ENCODE measurements at places on chromosomes 13 and 19.

DNA sequence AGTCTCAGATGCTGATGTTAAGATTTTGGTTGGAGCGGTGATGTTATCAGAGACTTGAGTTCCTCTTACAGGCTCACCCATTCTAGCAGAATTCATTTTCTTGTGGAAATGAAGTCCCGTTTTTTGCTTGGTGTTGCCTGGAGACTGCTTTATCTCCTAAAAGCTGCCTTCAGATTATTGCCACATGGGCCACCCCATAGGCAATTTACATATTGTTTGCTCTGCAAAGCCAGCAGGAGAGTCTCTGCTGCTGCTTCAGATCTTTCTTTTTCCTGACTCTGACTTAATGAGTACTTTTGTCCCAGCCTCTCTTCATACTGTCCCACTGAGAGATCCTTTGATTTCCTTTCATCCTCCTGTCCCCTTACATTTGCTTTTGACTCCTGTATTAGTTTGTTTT is 114.6 kb downstream of the TDRD3 start:
- DNase-seq, result no peak

GRCh38 chr13:76148926-76149325 is 512.8 kb downstream of the LMO7 start:
- peak; percentile 79 for DNase-seq

DNA sequence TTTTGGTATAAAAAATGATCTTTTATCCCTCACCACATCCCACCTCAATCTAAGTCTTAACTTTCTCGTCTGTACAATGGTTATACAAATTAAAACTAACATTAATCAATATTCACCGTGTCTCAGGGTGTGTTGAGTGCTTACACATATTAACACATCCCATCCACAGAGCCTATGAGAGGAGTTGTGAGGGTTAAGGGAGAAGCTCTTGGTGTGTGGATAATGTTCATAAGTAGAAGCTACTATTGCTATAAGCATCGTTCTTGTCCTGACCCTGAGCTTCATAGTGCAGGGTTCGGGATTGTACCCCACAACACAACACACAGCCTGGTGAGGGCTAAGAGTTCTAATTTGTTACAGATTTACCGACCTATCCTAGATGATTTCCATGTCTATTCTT is 2.5 kb downstream of the FPR3 start:
- DNase-seq, result no peak

DNA sequence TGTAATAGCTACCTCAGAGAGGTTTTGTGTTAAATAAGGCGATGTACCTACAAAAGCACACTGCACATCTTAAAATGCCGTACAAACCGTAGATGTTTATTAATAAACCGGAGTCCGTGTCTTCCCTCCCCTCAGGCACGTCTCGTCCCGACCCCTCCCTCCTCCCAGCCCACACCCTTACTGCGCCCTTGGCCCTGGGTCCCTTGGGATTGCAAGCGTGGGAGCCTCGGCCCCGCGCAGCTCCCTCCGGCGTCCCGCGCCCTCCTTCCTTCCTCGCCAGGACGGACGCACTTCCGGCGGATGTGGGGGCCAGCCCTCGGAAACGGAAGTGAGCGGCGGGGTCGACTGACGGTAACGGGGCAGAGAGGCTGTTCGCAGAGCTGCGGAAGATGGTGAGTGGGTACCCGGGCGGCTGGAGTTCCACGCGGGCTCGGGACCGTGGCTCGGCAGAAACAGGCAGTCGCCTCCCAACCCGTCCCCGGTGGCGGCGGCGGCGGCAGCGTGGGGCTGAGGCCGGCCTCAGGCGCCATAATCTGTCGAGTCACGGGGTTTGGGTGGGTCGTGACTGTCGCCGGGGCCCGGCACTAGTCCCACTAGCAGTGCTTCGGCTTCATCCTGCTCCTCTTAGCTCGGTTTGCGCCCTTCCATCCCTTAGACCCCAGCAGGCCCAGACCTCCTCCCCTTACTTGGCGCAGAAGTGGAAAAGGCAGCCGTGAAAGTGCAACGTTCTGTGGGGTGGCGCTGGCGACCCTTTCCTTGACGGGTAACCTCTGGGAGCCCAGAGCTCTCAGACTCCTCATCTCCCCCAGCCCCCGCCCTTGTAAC is at the start of gene POMP:
Gene POMP (plus strand): TSS at position 335 of the 825 bp plus-strand sequence. CDS start 55 bp downstream, at position 390.
- DNase-seq, result peak; percentile 94

GRCh38 chr19:33132425-33132824 is 511 bp downstream of the WDR88 start:
- DNase-seq, result no peak

DNA sequence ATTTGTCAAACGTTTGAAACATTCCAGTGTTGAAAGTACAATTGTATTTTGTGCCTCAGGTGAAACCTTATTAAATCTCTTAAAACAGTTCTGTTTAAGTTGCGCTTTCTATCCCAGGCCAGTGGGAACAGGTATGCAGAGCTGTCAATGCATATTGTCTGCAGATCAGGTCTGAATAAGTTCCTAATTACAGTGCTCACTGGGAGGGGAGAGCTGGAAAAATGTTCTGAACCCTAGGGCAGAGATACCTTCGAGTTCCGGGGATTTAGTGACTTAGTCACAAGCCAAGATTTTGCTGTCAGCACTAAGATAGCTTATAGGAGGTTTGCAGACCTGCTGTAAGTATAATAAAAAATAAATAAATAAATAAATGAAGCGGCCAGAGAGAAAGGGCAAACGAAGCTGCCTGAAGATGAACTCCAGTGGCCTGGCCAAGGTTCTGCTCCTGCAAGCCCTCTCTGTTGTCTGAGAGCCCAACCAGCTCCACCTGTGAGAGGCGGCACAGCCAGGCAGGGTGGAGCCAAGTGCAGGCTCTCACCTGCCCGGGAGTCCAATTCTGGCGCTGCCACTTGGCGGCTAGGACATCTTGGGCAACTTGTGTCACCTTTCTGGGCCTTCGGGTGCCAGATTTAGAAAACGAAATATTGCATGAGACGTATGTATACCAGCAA is 97.9 kb upstream of the SLC7A1 start:
- DNase-seq, result no peak

- DNase-seq, result no peak
Measured at GRCh38 chr13:44573071-44573470, 3.1 kb downstream of the TSC22D1 start.

GRCh38 chr19:38597075-38597474 is 20.7 kb downstream of the MAP4K1 start:
- DNase-seq, result no peak

DNA sequence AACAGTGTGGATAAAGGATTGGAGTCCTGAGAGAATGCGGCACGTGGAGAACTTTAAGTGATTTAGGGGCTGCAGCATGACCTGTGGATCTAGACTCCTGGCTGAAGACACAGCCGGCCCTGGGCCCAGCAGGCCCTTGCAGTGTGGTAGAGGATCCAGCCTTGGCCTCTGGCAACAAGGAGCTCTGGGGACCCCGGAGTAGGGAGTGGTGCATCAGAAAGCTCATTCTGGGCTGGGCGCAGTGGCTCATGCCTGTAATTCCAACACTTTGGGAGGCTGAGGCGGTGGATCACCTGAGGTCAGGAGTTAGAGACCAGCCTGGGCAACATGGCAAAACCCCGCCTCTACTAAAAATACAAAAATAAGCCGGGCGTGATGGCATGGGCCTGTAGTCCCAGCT is 76.0 kb downstream of the CHST8 start:
- no peak for DNase-seq

Measured in myocyte (in vitro differentiated cells).